ENCODE measurements at places on chromosomes 12 and 14.

- DNase-seq = no peak
Measured at GRCh38 chr12:67442347-67442841, 173.2 kb downstream of the CAND1 start.

GRCh38 chr12:53461059-53461458, 9.2 kb downstream of the PCBP2 start:
- no peak for DNase-seq

DNA sequence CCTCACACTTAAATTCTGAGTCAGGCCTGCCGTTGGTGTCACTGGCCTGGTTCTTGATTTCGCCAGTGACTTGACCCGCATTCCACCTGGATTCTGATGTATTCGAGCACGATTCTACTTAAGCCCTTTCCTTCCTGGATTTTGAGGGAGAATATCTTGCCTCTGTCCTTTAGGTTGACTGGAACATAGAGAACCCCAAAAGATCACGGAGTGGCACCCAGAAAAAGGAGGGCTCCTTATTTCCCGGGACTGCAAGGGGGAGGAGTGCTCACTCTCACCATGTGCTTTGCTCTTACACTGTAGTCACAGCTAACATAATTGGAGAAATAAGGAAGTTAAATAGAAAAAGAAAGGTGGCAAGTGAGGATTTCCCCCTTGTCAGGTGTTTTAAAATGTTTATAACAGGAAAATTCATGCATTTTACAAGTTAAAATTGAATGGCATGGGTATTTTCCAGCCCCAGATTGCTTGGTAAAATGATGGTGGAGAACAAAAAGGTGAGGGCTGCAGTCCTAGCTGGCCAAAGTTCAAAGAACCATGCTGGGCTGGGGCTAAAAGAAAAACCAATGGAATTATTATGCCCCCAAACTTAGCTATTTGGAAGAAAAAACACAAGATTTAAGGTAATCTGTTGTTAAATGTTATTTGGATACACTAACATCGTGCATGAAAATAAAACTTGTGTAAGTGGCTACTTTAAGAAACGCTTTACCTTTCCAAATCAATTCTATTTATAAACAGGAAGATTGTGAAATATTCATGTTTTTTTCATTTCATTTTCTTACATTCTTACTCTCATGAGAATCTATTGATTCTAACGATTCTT, 8.9 kb downstream of the FOXA1 start:
- no peak for DNase-seq

GRCh38 chr12:92046557-92047392, 98.9 kb downstream of the BTG1 start:
- DNase-seq = no peak

- peak; percentile 50 for DNase-seq
Measured at GRCh38 chr12:124637581-124637981, 70.2 kb upstream of the NCOR2 start.

DNA sequence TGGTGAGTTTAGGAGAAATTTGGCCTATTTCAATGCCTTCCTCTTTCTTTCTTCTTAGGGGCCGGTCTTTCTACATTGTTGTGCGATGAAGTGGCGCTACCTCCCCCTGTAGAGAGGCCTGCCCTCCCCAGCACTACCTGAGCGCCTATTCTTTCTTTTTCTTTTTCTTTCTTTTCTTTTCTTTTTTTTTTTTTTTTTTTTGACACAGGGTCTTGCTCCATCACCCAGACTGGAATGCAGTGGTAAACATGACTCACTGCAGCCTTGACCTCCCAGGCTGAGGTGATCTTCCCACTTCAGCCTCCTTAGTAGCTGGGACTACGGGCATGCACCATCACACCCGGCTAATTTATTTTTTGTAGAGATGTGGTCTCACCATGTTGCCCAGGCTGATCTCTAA, 136.1 kb upstream of the MAX start:
- DNase-seq = no peak

GRCh38 chr12:5059358-5059757, 15.7 kb downstream of the KCNA5 start:
- no peak for DNase-seq

DNA sequence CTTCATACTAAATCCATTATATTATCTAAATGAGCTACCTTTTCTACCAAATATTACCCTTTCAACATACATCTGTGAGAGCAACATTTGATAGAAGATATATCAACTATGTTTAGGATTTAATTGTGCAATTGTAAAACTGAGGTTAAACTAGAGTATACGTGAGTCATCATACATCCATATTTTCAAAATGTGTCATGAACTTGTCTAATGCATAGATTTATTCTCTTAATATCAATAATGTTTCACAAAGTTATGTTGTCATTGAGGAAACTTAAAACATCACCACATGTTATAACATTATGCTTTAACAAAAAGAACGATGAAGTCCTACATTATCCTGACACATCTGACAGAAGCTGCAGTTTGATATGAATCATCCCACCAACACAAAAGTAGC, 645.5 kb upstream of the NOVA1 start:
- no peak for DNase-seq

- no peak for DNase-seq
Measured at GRCh38 chr12:109738209-109738608, 24.6 kb downstream of the FAM222A start.

DNA sequence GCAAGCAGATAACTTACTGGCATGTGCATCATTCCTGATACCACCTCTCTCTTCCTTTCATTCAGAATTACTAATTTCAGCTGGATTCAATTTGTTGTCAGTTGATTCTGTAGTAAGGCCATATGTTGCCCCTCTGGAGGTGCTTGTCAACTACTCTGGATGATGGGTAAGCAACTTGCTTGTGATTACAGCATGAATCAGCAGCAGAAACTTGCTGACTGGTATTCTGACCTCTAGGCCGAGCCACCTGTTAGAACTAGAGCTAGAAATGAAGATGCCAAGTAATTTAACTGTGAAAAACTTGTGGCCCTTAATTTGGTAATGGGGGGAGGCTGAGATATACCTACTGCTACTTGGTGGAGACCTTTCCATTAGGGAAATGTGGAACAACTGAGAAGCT, 5.1 kb downstream of the RNF10 start:
- no peak for DNase-seq

- no peak for DNase-seq
Measured at GRCh38 chr12:52486166-52487105, 6.6 kb downstream of the KRT6A start.

DNA sequence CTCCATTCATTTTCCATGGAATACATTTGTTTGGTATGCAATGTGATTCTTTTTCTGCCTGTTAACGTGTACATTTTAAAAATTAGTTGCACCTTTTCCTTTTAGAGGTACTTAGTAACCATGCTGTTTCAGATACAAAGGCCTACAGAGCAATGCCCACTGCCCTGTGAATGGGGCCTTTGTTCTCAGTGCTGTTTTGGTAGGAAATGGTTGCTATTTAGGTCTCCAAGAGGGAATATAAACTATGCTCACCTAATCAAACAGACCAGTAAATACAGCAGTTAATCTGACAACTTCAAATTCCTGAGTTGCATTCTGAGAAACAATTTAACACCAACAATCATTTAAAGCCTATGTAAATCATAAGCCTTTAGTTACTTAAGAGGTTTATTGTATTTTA, 188.7 kb downstream of the BCAT1 start:
- DNase-seq = peak; percentile 48

DNA sequence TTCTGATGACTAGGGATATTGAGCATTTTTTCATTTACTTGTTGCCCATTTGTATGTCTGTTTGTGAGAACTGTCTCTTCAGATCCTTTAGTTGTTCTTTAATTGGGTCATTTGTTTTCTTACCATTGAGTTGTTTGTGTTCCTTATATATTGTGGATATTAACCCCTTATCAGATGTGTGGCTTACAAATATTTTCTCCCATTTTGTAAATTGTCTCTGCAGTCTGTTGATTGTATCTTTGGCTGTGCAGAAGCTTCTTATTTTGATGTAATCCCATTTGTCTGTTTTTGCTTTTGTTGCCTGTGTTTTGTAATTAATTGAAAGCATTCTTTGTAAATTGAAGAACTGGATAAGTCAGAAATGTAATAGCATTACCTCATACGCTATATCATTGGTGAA, 459.1 kb upstream of the FOXG1 start:
- no peak for DNase-seq

GRCh38 chr12:12214635-12215131, 52.2 kb downstream of the LRP6 start:
- no peak for DNase-seq

GRCh38 chr12:6765048-6765633, 1.0 kb upstream of the PTMS start:
- DNase-seq = peak; percentile 70

DNA sequence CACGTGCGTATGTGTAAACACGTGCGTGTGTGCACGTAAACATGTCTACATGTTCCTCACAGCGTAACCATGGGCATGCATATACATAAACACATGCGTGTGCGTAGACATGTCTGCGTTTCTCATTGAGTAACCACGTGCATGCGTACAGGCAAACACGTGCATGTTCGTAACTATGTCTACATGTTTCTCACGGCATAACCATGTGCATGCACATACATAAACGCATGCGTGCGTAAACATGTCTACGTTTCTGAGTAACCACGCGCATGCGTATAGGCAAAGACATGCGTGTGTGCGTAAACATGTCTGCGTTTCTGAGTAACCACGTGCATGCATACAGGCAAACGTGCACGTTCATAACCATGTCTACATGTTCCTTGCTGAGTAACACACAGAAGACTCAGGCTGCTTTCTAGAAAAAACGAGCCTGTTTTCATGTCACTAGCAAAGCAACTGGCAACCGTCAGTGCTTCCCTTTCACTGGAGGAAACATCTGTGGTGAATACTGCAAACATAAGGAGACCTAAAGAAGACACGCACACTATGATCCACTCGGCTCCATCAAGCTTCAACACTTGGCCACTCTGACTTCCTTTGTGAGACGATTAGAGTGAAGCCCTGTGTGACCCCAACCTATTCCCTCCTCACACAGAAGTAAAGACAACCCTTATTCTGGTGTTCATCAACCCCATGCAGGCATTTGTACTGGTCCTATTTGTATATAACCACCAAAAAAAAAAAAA, 28.8 kb downstream of the POLE start:
- no peak for DNase-seq

DNA sequence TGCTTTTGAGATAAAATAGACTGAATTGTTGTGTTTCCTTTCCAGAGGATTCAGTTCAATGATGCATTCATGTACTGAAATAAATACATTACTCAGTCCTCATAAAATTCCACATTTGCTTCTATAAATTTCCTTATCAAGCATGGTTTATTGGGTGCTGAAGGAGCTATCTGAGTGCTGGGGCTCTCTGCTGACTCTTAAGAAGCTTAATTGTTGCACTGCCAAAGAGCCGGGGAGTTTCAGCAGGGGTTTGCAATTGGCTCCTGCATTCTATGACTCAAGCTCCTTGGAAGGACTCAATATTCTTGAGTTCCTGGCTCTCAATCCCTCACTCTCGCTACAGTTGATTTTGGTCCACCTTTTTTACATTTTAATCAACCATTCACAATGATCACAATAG, 69.8 kb upstream of the PYGL start:
- DNase-seq = no peak

- no peak for DNase-seq
Measured at GRCh38 chr14:102911991-102912761, 10.3 kb upstream of the AMN start.

DNA sequence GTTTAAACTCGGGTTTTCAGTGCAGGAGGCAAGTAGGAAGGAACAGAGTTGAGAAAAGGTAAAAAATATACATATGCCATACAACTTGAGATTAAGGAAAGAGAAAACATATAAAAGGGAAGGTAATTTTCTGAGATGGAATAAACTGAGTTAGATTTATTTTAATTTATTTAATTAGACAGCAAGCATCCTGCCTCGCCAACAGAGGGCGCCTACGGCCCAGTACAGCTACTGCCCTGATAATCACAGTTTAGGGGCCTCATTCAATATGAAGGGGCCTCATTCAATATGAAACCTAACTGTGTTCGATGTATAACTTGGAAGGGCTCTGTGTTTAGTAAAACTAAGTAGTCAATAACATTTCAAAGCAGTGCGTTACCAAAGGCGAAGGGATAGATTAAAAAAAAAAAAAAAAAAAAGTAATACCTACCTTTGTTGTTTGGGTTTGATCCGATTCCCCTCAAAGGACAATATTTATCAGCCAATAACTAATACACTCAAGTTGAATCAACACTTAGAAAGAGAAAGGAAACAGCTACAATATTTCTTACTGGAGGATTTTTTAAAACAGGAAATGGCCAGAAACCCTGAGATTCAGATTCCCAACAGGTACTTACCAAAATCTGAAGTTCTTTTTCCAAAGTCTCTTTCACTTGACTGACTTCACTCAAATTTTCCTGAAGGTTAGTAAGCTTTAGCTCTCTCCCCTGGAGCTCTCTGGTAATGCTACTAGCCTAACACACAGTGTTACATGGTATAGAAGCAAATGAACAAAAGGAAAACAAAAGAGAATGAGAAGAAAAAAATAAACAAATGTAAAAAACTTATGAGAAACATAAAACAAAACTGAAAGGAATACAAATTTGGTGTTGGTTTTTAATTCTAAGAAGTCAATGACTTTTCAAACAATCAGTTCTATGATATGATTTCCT, 70.0 kb upstream of the VPS33A start:
- DNase-seq = peak; percentile 47

- no peak for DNase-seq
Measured at GRCh38 chr12:21353487-21353886, 18.8 kb upstream of the SLCO1A2 start.

DNA sequence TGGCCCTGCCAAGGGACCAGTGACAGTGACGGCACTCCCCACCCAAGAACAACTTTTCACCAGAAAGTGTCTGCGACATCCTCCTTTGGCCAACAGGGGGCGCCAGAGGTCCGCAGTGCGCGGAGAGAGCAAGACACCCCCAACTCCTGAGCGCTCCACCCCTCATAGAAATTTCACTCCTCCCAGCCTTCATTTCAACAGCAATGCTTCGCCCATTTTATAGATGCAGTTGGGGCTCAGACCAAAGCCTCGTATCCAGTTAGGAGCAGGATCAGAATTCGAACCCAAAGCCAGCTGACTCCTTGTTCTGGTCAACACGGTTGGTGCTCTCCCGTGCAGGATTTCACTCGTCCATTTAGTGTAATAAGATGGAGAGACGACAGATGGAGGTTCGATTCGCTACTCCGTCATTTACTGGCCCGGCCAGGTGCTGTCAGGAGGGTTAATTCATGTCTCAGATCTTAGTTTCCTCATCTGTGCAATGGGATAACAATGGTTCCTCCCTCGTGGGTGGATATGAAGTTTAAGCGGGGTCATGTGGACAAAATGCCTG, 2.4 kb upstream of the POP5 start:
- DNase-seq = peak; percentile 60
